ENCODE measurements at places on chromosomes 12 and 14.

DNA sequence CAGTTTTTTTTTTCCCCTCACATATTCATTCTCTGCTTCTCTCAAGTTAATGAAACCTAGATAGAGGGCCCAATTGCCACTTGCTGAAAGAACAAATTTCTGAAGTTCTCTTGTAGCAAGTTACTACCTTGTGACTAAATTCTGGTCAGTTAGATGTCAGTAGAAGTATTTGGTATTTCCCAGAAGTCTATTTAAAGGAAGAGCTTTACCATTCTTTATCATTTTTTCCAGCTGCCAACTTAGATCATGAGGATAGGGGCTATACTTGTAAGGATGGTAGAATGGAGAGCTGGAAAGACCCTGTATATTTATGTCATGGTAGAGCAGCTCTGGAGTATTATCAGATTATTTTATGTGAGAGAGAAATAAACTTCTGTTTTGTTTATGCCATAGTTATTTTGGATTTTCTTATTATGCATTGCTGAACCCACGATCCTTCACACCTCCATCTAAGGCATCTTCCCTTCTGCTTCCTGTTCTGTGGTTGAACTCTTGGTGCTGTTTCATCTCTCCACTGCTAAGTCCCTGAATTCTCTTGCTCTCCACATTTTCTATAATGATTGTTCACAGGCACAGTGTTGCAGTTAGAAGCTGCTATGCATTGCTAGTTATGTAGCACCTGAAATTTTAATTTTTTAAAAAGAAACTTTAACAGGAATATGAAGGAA lies 25.9 kb downstream of the FUT8 start:
- no peaks in the 10 kb centered on the region for H3K27me3 ChIP-seq
- DNase-seq, result no peak
- no peak overlapping the region for H3K4me3 ChIP-seq
- H3K27ac ChIP-seq, result no peak overlapping the region
- H3K4me1 ChIP-seq, result peaks cover 21% of the 10 kb centered on the region

DNA sequence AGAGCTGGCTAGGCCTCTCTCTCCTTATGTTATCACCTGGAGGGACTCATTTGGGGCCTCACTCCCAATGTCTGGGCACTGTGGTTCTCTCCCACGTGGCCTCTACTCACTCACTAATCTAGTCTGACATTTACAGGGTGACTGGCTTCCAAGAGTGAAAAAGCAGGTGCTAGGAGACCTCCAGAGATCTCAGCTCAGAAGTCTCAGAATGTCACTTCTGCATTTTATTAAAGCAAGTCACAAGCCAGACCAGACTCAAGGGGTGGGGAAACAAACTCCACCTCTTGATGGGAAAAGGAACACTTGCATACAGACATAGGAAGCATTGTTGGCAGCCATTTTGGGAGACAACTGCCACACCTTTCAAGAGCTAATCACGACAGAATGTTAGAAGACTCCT lies 175.9 kb downstream of the MON2 start:
- no peak for DNase-seq
- no peaks in the 10 kb centered on the region for H3K27me3 ChIP-seq
- H3K27ac ChIP-seq, result no peak overlapping the region
- no peak overlapping the region for H3K4me3 ChIP-seq

DNA sequence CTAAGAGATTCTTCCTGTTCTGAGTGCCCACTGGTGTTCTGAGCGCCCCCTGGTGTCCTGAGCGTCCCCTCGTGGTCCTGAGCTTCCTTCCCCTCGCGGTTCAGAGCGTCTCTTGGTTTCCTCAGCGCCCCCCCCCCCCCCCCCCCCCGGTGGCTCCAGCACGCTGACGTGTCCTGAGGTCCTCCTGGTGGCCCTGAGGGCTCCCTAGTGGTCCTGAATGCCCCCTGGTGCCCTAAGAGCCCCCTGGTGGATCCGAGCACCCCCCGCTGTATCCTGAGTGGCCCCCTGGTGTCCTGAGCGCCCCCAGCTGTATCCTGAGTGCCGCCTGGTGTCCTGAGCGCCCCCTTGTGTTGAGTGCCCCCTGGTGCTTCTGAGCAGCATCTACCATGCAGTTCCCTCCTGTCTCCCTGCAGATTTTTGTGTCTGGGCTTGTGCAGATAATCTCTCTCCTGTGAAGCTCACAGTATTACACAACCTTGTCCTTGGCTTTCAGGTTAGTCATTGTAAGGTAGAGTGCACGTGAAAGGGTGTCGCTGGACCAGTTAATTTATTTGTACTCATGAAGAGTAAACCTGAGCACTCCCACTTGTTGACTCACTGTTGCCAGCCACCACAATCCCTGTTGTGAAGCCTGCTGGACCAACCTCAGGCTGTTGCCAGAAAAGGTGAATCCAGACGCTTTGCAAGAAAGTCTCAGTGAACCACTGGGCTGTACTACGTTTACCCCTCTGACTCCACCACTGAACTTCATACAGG lies 1168.4 kb downstream of the TMEM121 start:
- H3K36me3 ChIP-seq, result no peaks in the 10 kb centered on the region
- H3K4me3 ChIP-seq, result no peak overlapping the region
- peak; percentile 47 for DNase-seq
- no peak overlapping the region for H3K27ac ChIP-seq
- no peaks in the 10 kb centered on the region for H3K27me3 ChIP-seq
- H3K4me1 ChIP-seq, result peaks cover 9% of the 10 kb centered on the region

DNA sequence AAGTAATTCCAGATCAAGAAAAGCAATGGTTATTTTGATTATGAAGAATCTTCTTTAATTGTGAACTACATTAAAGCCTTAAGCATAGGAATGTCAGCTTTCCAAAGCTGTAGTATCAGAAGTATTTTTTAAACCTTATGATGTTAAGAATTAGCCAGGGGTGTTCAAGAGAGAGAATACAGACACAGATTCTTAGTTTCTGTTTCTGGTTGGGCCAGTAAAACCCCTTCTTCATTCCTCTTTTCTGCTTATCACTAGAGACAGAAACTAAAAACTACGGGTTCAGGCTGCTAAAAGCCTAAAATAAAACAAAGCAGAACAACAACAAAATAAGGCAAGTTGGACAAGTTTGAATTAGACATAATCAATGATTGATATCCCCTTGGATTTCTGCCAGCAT lies 38.2 kb downstream of the IFT43 start:
- H3K4me3 ChIP-seq, result no peak overlapping the region
- no peak for DNase-seq
- H3K27ac ChIP-seq, result no peak overlapping the region
- H3K4me1 ChIP-seq, result no peaks in the 10 kb centered on the region
- H3K36me3 ChIP-seq, result peaks cover 3% of the 10 kb centered on the region
